ENCODE measurements at places on chromosomes 7 and 10.

- DNase-seq, result no peak
These were observed 45.6 kb upstream of the TAS2R16 start for GRCh38 chr7:123041101-123041500.

GRCh38 chr7:130867039-130867438, 133.0 kb upstream of the KLF14 start:
- peak; percentile 37 for DNase-seq

DNA sequence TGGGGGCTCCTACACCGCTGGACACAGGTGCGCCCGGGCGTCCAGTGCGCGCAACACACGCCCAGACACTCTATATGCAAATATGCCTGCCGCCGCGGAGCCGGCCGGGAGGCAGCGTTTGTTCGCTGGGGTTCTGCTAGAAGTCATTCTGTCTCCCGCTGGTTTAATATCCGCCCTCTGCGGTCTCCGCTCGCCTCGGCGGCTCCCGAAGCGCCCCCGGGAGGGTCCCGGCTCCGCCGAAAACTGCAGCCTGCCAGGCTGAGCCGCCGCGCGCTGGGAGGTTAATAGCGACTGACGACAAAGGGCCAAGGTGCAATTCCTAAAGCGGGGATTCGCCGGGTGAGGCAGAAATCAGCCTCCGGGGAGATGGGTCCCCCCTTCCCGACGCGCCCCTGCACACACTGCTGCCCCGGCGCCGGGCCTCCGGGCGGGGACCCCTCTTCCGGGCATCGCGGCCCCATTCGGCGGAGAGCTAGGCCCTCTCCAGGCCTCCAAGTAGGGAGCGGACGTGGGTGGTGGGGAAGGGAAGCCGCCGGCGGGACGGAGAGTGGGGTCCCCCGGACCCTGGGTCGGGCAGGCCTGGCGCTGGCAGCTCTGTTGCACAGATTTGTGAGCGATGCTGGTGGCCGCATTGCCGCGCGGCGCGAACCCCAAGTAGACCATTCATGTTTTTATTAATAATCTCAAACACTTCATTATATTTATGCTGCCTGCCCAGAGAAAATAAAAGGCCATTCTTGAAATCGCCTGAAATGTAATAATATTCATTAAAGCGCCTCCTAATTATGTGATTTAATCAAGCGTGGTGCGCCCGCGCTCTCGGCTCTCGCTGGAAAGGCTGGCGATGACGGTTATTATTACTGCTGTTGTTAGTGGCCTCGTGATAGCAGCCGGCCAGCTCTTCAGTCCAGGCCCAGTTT, 9.1 kb downstream of the EN2 start:
- DNase-seq, result peak; percentile 19

DNA sequence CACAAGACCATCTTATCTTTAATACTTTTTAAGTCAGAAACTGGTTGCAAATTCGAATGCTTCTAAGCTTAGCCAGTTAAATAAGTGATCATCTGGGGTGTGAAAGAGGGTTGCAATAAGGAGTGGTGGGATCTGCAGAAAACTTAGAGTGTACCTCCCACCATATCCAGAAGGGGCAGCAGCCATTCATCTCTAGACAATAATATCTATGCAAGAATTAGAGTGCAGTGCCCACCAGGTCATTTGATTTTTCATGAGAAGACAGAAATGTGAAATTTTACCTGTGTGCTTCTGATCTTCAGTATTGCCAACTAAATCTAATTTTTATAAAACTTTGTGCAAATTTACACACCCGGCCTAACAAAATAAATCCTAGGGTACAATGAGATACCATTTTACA, 127.2 kb upstream of the SP4 start:
- DNase-seq, result peak; percentile 47

DNA sequence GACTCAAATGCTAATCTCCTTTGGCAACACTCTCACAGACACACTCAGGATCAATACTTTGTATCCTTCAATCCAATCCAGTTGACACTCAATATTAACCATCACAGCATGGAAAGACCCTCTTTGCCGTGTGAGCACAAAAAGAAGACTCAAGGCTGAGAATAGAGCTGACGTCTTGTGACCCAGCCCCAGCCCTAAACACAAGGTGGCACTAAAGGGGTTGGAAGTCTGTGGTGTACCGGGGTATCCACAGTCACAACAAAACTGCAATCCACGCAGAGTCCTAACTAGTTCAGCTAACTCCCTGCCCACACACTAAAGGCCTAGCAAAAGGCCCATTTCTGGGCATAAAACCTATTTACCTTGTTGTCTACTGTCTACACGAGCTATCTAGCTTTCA, 200.1 kb downstream of the ACTR3B start:
- peak; percentile 66 for DNase-seq

- no peak for DNase-seq
These were observed 5.7 kb upstream of the ZC3HAV1L start for GRCh38 chr7:139041378-139042085.

GRCh38 chr7:70533614-70534013, 598.3 kb upstream of the GALNT17 start:
- DNase-seq, result no peak

DNA sequence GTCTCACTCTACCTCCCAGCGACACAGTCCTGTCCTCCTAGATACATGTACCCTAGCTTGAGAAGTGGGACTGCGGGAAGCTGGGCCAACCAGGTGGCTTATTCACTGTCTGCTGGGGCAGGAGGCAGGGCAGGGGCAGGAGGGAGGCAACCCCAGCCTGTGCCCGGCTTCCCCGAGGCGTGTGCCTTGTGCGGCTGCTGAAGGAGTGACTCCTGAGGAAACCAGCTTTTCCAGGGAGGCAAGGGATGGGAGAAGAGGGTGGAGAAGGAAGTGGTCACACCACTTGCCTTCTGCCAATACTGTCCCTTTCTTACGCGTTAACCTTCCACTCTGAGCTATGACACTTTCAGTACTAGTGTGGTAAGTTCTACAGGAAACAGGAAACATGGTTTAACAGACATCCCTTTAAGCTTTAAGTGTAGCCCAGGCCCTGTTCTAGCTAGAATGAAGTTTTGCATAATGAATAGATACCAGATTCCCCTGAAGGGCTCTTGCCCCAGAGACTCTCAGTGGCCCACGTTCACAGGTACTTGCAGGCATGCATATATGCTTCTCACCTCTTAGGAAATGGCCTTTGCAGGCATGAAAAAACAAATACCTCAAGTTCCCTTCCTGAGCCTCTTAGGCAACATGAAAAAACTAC, 40.6 kb downstream of the SYPL1 start:
- no peak for DNase-seq

GRCh38 chr10:103614306-103615158, 121.0 kb downstream of the NEURL1 start:
- no peak for DNase-seq

GRCh38 chr7:149050941-149051340, 22.6 kb upstream of the PDIA4 start:
- DNase-seq, result no peak

DNA sequence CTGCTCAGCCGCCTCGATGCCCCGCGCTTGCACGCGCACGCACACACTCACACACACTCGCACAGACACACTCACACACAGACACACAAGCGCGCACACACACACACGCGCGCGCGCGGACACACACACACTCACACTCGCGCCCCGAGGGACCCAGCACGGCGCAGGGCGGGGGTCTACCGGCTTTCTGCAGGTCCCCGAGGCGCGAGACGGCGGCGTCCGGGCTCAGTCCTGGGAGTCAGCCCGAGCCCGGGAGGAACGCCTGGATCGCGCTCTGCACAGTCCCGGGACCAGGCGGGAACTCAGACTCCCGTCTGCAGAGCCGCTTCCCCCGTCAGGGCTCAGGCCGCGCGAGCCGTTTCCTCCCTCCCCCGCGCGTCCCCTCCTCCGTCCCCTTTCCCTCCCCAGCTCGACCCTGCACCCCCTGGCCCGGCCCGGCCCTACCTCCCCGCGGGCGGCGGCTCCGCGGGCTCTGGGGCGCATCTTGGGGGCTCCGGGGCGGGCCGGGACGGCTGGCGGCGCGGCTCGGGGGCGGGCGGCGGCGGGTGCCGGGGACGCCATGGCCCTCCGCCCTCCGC, 464 bp downstream of the DENND2A start:
- peak; percentile 61 for DNase-seq

- no peak for DNase-seq
These were observed 260.5 kb upstream of the PITRM1 start for GRCh38 chr10:3433131-3433530.

DNA sequence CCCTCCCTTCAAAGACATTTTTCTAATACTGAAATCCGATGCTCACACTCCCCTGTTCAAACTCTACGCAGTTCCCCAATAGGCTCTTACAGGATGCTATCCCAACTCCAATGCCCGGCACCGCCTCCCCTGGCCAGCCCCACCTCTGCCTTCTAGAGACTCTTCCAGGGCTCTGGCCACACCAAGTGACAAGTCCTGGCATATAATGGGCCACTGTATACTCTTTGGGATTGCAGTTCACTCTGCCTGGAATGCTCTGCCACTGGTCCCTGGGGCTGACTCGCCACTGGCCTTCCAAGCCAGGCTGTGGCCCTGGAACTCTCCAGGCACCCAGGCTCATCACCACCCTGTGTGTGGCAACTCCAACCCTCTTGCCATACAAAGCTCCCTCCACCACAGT, 3.1 kb upstream of the BRI3 start:
- DNase-seq, result no peak

GRCh38 chr10:16777473-16778370, 39.5 kb downstream of the RSU1 start:
- peak; percentile 85 for DNase-seq

- DNase-seq, result no peak
These were observed 20.5 kb upstream of the SGCE start for GRCh38 chr7:94676431-94676830.

DNA sequence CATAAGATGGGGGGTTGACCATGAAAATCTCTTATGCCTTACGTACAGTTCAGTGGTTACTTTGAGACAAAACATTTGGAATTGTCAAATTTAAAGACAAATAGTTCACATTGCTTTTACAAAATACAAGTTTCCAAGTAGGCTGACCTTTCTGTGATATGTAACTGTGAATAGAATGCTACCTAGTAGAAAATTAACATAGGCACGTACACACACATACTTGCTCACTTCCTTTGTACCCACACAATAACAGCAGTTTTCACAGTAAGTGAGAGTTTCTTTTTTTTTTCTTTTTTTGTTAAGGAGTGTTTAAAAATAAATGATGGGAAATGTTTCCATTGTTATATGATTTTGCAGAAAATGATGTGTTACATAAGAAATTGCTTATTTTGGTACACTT, 53.3 kb upstream of the SP8 start:
- DNase-seq, result no peak

- DNase-seq, result no peak
These were observed 176.2 kb upstream of the ITGB1 start for GRCh38 chr10:33134011-33134751.

DNA sequence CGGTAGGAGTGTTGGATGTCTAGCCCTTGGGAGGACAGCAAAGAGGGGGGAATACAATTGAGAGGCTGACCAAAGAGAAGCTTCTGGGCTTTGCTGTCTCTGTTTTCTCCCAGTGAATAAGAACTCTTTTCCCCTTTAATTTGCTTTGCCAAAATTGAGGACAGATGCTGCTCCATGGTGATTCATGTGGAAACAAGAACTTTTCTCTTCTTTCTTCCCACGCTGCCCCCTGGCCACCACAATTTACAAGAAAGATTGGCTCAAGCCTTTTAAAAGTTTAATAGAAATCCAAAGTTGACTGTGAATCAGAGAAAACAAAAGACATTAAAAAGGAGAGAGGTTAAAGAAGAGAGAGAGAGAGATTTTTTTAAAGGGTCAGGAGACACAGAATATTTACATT, 49.0 kb downstream of the PRR15 start:
- no peak for DNase-seq

GRCh38 chr7:131829947-131830558, 273.6 kb upstream of the PODXL start:
- DNase-seq, result peak; percentile 37

- DNase-seq, result no peak
These were observed 164.0 kb downstream of the SLC25A13 start for GRCh38 chr7:96157856-96158255.

DNA sequence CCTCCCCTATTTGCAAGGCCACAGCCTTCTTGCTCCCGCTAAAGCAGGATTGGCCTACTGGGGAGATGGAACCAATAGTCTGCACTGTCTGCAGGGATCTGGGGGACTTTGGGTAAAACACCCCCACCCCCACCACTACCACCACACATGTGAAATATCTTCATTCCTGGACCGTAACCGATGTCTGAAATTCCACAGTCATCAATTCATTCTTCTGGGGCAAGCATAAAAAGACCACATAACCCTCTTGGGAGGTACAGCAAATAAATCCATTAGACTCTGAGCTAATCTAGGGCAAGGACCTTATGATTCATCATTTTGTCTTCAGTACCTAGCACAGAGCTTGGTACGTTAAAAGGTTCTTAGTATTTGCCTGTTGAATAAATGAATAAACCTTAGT, 307.8 kb downstream of the GPAM start:
- DNase-seq, result no peak

DNA sequence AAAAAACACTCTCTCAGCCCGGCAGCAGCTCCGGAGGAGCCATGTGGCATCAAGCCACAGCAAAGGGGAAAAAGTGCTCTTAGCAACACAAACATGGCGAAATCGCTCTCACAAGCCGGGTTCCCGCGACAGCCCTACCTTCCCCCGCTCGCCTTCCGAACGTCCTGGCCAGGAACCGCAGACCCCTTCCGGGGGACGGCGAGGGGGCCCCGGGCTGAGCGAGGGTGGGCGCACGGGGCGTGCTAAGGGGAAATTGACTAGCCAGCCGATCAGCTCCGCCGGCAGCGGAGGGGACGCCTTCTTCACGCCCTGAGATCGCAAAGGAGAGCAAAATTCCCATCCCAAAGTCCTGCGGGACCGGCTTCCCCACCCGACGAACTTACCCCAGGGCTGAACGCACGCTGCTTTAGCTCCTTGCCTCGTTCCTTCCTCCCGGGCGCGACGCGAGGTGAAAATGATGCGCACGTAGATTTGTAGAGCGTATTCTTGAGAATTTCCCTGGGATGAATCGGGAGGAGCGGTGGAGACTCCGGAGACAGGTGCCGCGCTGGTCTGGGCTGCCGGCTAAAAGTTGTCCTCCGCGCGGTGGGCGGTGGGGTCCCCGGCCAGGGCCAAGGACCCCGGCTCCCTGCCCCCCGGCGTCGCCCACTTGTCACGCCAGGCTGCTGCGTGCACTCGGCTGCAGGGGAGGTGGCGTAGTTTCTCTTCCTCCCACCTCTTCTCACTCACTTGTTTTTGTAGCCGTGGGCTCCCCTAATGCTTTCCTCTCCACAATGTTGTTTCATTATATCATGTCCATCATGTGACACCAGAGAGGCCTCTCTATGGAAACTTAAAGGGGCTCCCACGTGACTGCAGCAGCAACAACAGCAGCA, 220.1 kb upstream of the MKLN1 start:
- peak; percentile 74 for DNase-seq

DNA sequence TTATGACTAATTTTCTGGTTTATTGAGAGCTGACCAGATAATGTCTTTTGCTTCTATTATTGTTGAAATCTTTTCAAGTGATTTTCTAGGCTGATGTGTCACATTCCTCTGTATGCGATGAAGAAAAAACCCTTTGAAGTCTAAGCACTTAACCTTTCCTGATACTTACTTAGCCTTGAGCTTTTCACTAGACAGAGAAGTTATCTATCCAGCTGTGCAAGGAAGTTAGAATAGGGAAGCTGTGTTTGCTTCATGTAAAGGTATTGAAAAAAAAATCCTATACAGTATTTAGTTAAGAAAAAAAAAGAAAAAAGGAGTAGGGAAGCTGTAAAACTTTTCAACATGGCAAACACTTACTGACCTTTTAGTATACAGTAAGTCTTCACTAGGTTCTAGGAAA, 117.6 kb upstream of the DNAJB12 start:
- no peak for DNase-seq

GRCh38 chr10:66394342-66395063, 531.3 kb upstream of the LRRTM3 start:
- DNase-seq, result no peak

- DNase-seq, result no peak
These were observed 13.9 kb downstream of the FKBP6 start for GRCh38 chr7:73341877-73342276.

Measured in NCI-H82 (cell line).